Mesothelial cell of epicardium (in vitro differentiated cells): ENCODE measurements at places on chromosomes 2 and 18. TPM values are rescaled to one million over a fixed set of nuclear protein-coding genes. Genes with fewer than 3 reads are reported as not detected.

The COL4A3 gene
- not detected in 3 replicates for total RNA-seq

The SULT1C2 gene
- total RNA-seq = 0.05 to 0.13 TPM in 2 of 3 replicates, not detected in the other

The SLC5A7 gene
- total RNA-seq = 0.11 TPM in 1 of 3 replicates, not detected in the others

The AQP12A gene
- total RNA-seq = not detected in 3 replicates

The PDE11A gene
- total RNA-seq = 22.9 to 25.6 TPM (median 23.9 TPM) in 3 replicates

The DNER gene
- total RNA-seq = not detected in 3 replicates

The IL36G gene
- total RNA-seq = not detected in 3 replicates
